ENCODE measurements at places on chromosomes 4 and X.

DNA sequence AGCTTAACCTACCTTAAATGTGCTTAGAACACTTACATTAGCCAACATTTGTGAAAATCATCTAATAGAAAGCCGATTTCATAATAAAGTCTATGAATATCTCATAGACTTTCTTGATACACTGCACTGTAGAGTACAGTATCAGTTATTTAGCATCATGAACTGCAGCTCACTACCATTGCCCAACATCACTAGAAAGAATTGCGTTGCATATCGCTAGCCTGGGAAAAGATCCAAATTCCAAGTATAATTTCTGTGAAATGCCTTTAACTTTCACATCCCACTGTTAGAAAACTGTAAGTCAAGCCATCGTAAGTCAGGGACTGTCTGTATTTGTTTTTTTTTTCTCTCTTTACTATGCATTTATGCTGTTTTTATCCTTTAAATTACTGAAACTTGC lies 918.6 kb upstream of the PABPC4L start:
- DNase-seq, result no peak

- DNase-seq, result no peak
These were observed 34.2 kb downstream of the LDB2 start for GRCh38 chr4:16864199-16864598.

DNA sequence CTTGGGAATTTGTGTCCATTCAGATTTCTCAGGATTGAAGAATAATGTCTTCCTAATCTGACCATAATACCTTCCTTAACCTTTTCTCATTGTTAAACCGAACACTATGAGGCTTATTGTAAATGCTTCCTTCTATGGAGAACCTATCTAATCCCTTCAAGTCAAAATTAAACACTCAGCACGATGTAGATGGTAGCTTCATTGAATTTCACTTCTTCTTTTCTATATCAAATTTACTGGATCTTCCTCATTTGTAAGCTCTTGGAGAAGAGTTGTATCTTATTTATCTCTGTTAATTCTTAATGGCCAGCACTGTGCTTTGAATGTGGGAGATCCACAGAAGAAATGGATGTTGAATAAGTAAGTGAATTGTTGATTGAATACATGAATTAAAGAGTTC lies 109.0 kb upstream of the RAPGEF2 start:
- no peak for DNase-seq

DNA sequence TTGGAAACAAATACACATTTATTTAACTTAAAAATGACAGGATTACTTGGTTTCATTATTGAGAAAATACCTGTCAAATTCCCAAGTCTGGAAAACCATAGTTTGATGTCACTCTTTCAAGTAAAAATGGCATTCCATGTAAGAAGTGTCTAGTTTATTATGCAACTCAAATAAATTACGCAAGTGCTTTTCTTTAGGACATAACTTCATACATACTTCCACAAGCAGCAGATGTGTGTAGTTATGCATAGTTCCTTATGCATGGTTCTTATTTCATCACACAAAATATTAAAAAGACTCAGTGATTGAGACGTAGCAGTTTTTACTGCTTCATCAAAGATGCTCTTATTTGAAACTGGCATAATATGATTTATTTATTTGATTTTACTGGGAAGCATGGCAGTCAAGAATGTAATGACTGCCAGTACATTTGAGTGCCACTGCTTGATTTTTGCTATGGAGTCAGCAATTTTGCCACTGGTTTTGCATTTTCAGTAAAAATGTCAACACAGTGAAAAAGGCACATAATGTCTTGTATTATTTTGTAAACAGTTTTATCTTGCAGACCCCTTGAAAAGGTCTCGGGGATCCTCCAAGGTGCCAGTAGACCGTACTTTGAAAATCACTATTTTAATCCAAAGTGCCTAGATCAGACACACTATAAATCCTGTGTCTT lies 62.1 kb downstream of the CLCN3 start:
- no peak for DNase-seq

- DNase-seq, result no peak
These were observed 19.9 kb downstream of the DHX15 start for GRCh38 chr4:24564488-24564887.

DNA sequence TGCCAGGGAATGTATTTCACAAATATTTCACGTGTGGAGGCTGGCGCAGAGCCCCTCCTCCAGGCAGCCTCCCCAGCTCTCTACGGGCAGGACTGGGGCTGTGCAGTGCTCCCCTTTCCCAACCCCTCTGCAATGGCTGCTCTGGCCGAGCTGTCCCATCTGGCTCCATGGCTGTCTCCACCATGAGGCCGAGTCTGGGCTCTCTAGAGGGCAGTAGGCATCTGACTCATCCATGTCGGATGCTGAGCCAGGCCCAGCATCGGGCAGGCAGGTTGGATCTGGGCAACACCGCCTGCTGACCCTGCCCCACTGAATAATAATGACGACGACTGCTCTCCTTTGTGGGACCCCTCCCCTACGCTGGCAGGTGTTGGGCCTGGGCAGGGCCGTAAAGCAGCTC lies 11.0 kb upstream of the SH3TC1 start:
- DNase-seq, result no peak

All from activated CD4-positive, alpha-beta T cell treated with anti-CD3 and anti-CD28 coated beads for 48 hours (primary cell).